ENCODE measurements at places on chromosomes 1 and 21. TPM values are rescaled to one million over a fixed set of nuclear protein-coding genes. Genes with fewer than 3 reads are reported as not detected.

DNA sequence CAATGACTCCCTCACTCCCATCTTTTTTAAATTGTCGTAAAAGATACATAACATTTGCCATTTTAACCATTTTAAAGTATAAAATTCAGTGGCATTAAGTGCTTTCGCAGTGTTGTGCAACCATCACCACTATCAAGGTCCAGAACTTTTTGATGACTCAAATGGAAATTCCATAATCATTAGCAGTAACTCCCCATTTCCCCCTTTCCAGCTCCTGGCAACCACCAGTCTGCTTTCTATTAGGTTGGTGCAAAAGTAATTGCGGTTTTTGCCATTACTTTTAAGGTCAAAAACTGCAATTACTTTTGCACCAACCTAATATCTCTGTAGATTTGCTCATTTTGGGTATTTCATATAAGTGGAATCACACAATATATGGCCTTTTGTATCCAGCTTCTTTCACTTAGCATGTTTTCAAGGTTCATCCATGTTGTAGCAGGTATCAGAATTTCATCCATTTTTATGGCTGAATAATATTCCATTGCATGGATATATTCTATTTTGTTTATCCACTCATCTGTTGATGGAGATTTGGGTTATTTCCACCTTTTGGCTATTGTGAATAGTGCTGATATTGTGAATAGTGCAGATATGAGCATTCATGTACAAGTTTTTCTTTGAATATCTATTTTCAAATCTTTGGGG, 159.7 kb downstream of the HIVEP3 start:
- H3K4me3 ChIP-seq, result no peak overlapping the region
- H3K36me3 ChIP-seq, result no peaks in the 10 kb centered on the region
- no peaks in the 10 kb centered on the region for H3K27me3 ChIP-seq
- H3K27ac ChIP-seq, result no peak overlapping the region
- H3K4me1 ChIP-seq, result no peaks in the 10 kb centered on the region
- no peak for DNase-seq

DNA sequence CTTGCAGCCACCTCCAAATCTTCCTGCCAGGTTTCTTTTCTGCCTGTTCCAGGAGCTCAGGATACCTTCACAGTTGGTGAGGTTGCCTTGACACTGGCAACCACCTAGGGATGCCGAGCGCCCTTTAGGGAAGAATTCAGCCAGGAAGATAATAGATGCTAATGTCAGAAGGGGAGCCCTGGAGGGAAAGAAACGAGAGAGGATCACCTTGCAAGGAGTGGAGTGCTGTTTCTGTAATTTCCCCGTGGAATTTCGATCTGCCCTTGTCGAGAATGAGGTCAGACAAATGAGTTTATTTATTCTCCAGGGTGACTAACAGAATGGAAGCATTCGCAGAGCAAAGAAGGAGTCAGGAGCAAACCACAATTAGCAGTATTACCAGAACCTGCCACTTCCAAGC, 315.8 kb upstream of the KAZN start:
- H3K4me1 ChIP-seq, result no peaks in the 10 kb centered on the region
- DNase-seq, result no peak
- H3K4me3 ChIP-seq, result no peak overlapping the region
- H3K27me3 ChIP-seq, result no peaks in the 10 kb centered on the region
- no peaks in the 10 kb centered on the region for H3K36me3 ChIP-seq

GRCh38 chr21:14591882-14592281, 45.8 kb upstream of the SAMSN1 start:
- H3K27me3 ChIP-seq, result no peaks in the 10 kb centered on the region
- H3K4me3 ChIP-seq, result no peak overlapping the region
- no peaks in the 10 kb centered on the region for H3K36me3 ChIP-seq
- H3K27ac ChIP-seq, result no peak overlapping the region
- H3K4me1 ChIP-seq, result no peaks in the 10 kb centered on the region

DNA sequence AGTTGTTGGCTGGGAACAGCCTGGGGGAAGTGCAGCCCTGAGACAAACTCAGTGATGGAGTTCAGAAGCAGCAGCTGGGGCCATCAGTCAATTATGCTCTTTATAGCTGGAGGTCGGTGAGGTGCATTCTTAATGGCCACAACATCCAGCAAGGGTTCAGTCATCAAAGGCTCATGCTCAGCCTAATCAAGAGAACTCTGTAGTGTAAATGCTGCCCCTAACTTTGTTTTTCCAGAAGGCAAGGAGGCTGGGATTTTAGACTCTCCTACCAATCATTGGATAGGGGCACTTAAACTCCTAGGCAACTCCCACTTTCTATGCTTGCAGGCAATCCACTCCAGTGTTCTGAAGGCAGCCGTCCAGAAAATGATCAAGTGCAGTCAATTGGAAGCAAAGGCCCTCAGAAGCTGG, 15.0 kb upstream of the RGS4 start:
- H3K4me3 ChIP-seq, result no peak overlapping the region
- no peaks in the 10 kb centered on the region for H3K4me1 ChIP-seq
- no peaks in the 10 kb centered on the region for H3K27me3 ChIP-seq
- no peak for DNase-seq
- no peak overlapping the region for H3K27ac ChIP-seq

The MAB21L3 gene
- not detected for total RNA-seq

Measured in aorta (tissue), 5 donors.